ENCODE measurements at places on chromosomes 7 and 10.

DNA sequence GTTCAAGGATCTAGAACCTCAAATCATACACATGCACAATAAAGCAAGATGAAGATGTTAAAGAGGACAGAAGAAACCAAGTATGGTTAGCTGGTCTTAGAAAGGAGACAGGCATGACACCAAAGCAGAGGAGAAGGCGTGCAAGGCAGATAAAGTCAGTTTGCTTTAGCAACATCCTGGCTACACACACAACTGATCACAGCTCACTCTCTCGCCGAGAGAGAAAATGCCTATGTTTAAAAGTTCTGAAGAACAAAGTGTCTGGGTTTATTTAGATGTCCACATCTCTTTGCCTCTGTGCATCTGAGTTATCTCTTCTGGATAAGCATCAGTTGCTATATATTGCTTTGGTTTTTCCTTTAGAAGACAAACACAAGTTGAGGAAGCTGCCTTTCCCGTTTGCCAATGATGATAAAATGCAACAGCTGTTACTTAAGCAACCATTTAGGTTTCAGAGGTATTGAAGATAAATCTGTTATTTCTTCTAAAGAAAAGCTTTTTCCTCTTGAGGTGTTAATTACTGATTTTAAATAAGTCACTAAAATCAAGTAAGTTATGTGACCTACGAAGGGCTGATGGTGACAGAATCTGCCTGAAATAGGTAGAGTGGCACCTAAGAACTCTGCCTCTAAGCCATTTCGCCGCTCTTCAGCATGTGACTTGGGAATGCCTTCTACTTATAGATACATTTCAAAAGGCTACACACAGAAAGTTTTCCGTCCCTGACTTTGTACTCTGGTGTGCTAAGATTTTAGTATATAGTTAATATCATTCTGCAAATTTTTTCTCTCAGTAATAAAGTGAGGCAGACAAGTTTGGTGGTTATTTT, 146.2 kb upstream of the ASAH2 start:
- no peak for DNase-seq

- no peak for DNase-seq
These were observed 11.5 kb upstream of the GRIFIN start for GRCh38 chr7:2487586-2488271.

DNA sequence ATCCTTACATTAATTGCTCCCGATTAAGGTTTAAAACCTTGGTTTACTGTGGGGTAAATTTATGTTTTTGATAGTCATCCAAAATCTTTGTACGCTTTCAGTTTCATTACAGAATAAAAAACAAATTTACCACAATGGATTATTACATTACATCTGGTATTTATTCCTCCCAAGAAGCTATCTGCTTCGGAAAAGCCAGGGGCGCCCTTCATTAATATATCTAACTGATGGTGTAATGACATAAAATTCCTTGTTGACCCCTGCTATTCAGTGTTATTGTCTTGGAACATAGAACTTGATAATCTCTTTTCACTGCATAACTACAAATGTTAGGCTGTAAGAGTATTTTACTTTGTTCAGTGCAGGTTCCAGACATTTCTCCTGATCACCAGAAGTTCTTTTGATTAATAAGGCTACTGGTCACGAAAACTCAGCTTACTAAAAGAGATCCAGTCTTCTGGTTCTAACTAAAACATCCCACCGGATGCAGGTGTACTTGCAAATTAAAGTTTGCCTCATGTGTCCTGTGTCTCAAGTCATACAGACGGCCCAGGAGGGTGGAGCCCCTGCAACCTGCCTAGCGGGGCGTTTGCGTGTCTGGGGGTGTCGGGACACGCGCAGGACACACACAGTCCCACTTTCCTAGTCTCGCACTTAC, 581 bp upstream of the GLCCI1 start:
- no peak for DNase-seq

DNA sequence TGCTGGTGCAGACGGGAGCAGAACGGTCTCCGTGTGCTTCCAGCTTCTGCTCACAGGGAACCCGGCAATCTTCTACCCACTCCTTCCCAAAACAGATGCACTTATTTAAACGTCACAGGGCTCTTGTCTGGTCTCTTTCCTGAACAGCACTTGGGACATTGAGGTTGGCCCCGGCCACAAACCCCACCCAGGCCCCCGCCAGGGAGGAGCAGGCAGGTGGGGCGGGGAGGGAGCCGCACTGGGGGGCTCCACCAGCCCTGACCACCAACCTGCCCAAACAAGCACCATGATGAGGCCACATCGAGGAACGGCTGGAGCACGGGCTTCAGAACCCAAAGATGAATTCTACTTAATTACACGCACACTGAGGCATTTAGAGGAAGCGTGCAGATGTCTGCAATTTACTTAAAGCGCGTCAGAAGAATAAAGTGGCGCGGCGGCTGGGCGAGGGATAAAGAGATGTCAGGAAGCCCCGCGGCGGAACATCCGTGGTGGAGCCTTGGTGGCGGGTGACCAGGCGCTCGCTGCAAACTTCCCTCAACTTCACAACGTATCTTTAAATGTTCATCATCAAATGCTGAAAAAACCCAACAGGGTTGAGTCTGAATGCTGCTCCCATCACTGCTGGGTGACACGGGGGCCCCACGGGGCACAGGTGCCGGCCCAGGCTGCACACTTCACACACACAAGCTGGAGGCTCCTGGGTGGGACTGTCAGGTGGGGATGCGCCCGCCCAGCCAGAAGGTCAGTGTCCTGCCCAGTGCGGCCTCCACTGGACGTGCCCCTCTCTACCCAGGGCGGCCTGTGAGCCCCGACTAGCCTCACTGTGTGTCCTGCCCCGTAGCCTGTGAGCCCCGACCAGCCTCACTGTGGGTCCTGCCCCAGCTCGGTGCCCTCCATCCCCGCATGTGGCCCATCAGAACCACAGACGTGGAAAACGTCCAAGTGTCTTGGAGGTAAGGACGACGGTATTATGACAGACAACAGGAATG, 279.2 kb downstream of the MAD1L1 start:
- DNase-seq: no peak

GRCh38 chr10:116268976-116269375, 4.0 kb downstream of the GFRA1 start:
- DNase-seq: no peak

- DNase-seq: no peak
These were observed 164.9 kb upstream of the EEPD1 start for GRCh38 chr7:35988105-35988504.

DNA sequence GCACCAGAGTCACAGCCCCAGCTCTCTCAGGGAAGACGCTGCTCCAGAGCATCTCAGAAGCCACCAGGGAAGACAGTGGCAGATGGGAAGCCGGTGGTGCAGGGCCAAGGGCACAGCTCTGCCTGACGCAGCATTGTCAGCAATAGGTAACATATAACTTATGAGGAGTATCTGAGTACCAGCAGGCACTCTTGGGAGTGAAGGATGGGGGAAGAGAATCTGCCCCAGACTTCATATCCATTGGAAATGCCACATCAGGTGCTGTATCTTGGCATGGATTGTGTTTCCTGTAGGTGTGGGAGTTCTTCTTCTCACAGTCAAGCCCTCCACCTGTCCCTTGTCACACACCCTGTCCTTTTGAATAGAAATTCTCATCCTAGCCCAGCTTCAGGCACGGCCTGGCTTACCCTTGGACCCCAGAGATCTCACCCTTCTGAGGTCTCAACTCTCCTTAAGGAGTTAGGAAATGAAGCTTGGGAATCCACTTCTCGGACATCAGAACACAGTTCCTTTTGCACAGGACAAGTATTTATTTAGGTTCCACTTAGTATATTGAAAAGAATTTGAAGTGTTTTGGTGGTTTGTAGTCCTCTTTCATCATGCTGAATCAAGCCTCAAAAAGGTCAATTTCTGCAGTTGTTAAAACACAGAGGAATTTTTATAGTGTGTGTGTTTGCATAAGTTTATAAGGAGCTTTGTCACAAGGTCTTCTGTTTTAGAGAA, 9.9 kb downstream of the EPDR1 start:
- no peak for DNase-seq

- DNase-seq: no peak
These were observed 72.0 kb upstream of the FOXP2 start for GRCh38 chr7:114342431-114343179.

- DNase-seq: no peak
These were observed 32.5 kb upstream of the KNDC1 start for GRCh38 chr10:133127291-133128125.

- peak; percentile 0 for DNase-seq
These were observed 9.3 kb upstream of the TSPAN14 start for GRCh38 chr10:80444646-80445319.

- no peak for DNase-seq
These were observed 627.3 kb upstream of the MGMT start for GRCh38 chr10:128839701-128840100.

- DNase-seq: no peak
These were observed 641.8 kb upstream of the FOXK1 start for GRCh38 chr7:4040109-4040928.

GRCh38 chr10:117476281-117476680, 66.3 kb upstream of the EMX2 start:
- DNase-seq: no peak

GRCh38 chr10:24269476-24269875, 60.5 kb downstream of the KIAA1217 start:
- no peak for DNase-seq

DNA sequence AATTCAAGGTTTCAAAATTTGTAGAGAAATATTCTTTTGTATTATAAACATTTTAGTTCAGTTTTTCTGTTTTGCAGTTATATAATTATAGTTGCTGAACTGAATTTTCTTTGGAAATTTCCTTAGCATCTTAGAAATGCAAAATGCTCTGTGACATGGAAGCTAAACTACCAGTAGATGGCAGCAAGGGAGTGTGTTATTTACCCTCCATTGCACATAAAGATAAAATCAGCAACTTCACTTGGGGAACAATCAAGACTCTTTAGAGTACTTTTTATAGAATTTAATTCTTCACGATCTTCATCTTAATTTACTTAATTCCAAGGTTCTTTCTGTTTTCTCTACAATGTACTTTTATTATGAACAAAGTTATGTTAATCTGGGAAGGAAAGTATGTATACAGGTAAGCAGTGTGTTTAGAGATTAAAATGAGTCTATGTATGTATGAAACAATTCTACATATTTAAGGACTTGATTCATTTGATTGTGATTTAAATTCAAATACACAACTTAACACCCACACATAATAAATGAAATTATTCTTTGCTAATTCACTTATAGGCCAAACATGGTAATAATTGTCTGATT, 404.2 kb downstream of the THSD7A start:
- DNase-seq: peak; percentile 43

GRCh38 chr10:93894516-93895378, 969 bp downstream of the SLC35G1 start:
- no peak for DNase-seq

DNA sequence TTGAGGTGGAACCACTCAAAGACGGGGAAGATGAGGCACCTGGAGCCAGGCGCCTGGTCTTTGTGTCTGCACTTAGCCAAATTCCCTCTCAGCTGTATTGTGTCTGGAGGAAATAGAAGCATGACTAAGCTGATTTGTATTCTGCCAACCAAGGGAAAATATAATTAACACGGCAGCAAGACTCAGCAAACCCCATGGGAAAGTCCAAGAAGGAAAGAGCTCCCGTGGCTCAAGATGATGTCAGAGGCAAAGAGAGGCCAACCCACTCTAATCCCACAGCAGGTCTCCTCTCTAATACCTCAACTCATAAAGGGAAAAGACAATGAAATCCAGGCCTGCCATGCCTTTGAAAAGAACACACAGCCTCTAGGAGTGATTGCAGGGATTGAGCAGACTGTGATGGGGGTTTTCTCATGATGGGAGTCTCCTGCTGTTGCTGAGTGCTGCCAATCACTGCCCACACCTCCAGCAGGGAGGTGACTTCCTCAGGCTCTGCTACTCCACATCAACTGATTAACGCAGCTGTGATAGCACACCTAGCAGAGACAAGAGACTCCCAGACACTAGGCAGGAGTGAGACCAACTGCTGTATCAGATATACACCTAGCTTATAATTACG, 255.5 kb upstream of the C7orf33 start:
- no peak for DNase-seq

- no peak for DNase-seq
These were observed 24.5 kb downstream of the AVL9 start for GRCh38 chr7:32519763-32520162.

- DNase-seq: no peak
These were observed 2.9 kb downstream of the UNCX start for GRCh38 chr7:1235501-1236131.

GRCh38 chr7:122652876-122653275, 46.0 kb downstream of the RNF133 start:
- no peak for DNase-seq

DNA sequence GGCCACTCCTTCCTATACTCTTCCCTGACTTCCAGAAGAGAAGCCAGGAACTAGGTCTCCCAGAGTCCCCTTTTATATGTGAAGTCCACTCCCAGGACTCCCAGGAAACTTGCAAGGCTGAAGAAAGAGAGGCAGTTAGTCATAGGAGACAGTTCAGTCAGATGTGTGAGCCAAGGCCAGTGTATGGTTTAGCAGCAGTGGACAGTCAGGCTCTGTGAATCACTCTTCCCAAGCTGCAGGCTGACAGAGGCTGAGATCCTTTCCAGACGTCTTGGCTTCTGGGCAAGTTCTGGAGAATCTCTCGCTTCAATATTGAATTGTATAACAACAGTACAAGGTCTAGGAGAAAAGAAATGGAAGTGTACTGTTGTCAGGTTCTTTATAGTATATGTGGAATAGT, 26.9 kb downstream of the BLVRA start:
- no peak for DNase-seq

DNA sequence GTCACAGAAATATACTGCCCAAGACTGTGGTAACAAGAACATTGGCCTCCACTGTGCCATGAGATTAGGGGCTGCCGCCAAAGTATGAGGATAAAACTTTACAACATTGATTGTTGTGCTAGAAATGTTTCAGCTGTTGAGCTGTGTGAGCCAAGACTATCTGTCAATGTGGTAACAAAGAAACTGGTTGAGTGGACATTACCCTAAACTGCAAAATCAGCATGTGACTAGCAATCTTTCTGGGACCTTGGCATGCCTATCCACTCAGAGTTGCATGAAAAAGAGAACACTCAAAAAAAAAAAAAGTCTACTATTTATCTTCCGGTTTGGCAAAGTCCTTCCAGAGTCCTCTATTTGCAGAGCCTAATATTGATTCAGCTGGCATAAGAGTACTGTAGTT, 605.6 kb upstream of the CNTNAP2 start:
- DNase-seq: peak; percentile 89

DNA sequence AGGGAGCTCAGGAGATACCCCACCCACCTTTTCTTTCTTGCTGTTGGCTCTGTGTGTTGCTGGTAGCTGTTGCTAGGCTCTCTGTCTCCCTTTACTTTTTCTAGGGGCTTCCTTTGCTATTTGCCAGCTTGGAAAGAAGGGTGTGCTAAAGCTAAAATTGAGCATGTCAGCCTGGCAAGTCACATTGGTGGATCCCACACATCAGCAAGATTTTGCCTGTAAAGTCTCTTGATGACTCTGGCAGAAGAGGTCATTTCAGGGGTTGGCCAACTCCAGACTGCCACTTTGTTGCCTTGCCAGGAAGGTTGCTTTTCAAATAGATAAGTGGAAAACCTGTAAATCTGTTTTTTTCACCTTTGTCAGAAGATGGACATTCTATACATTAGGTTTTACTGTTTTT, 9.9 kb downstream of the CCNY start:
- DNase-seq: no peak

GRCh38 chr10:52488606-52489485, 174.8 kb downstream of the DKK1 start:
- DNase-seq: no peak

GRCh38 chr7:45171946-45172345, 14.4 kb downstream of the RAMP3 start:
- no peak for DNase-seq

Measured in NCI-H1092 (cell line).